Stimulated activated CD8-positive, alpha-beta memory T cell treated with anti-CD3 and anti-CD28 coated beads, Interleukin-7, amount 100 ng/mL, for 1 hour (primary cell): ENCODE measurements at places on chromosomes 6 and 20.

DNA sequence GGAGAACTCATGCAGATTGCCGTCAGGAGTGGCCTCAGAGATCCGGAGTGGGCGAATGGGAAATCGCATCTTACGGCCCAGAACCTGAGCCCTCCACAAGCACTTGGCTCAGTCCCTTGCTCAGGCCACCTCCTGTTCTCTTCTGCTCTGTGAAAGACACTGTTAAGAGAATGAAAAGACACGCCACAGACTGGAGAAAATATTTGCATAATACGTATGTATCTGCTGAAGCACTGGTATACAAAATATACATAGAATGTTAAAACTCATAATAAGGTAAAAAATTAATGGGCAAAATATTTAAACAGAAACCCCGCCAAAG is 838 bp upstream of the POM121L2 start:
- no peak for DNase-seq

GRCh38 chr6:66851930-66852329 is 1144.9 kb upstream of the EYS start:
- no peak for DNase-seq

GRCh38 chr20:17710379-17711266 is 10.9 kb downstream of the BANF2 start:
- no peak for DNase-seq

DNA sequence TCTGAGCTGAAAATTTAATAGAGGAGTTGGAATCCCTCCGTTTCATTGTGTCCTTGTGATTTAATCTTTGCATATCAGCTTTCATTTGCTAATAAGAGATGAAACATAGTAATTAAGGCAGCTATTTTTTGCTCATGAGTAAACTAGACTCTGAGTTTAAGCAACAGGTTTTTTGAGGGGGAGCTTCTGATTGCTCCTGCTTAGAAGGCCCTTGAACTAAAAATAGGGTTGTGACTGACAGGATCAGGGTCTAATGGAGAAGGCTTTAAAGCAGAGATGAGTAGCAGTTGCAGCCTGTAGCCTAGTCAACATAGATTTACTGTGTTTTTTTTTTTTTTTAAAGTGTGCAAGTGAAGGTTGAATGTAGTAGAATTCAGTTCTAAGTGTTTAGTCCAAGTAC is 17.4 kb downstream of the HSF2 start:
- DNase-seq, result no peak

GRCh38 chr20:38890497-38890818 is 35.8 kb upstream of the FAM83D start:
- no peak for DNase-seq

GRCh38 chr6:129857838-129858237 is 3.3 kb downstream of the TMEM244 start:
- no peak for DNase-seq

- no peak for DNase-seq
Observed at GRCh38 chr6:16670617-16671051, 90.6 kb downstream of the ATXN1 start.

- no peak for DNase-seq
Observed at GRCh38 chr6:134077301-134077700, 24.9 kb upstream of the SLC2A12 start.

DNA sequence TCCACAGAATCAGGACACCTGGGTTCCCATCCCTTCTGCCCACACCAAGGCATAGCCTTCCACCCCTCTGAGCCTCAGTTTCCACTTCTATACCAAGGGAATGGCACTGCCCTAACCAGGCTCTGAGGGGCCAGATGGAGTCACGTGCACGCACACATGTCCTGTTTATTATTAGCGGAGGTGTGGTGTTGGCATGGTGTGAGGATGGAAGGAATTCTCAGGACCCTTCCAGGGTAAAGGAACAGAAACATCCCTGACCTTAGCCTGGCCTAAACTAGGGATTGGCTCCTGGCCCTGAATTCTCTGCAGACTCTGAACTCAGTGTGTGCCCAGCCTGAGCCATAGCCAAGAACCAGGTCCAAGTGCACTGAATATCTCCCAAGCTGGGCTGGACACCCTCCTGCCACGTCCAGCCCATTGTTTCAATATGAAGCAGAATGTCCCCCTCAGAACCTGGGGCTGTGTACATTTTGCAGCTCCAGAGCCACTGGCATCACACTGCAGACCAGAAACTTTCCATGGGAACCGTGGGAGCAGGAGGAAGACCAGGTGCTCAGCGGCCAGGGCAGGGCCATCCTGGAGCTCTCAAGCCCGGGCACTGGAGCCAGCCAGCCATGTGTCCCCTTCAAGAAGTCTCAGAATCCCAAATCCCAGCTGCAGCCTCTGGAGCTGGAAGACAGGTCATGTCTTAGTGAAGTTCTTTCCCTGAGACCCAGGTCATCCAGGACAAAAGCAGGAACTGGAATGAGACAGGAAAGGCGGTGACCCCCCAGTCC is 208.4 kb downstream of the ANKRD60 start:
- DNase-seq, result no peak

DNA sequence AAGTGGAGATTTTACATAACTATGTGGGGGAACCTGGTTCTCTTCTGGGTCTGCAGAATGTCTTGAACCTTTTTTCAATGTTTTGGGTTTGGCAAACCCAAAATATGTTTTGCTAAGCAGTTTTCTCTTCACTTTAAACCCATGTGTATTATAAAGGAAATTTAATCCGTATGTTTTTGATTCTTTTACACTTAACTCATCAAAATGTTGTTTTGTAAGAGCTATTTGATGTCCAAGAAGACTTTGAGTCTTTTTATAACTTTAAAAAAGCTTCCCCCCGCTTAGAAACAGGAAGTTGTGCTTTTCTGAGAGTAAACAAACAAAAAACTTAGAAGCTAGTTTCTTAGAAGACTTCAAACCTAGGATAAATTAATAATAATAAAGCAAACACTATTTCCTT is 81.9 kb upstream of the CEP162 start:
- DNase-seq, result no peak

GRCh38 chr6:134539865-134540323 is 222.0 kb upstream of the SGK1 start:
- DNase-seq, result no peak

DNA sequence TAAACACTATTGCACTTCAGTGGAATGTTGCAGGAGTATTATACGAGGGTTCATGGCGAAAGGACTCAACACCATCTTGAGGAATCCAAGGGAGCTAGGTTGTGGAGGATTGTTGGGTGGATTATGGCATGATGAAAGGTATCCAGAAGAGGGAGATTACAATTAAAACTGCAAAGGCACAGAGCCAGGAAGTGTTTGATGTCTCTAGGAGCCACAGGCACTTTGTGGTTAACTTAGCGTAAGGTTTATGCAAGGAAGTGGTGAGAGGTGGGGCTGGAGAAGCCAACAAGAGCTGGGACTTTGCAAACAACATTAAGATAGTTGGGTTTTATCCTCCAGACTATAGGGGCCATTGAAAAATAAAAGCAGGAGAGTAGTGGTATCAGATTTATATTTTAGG is 86.6 kb upstream of the TPD52L1 start:
- DNase-seq, result no peak

DNA sequence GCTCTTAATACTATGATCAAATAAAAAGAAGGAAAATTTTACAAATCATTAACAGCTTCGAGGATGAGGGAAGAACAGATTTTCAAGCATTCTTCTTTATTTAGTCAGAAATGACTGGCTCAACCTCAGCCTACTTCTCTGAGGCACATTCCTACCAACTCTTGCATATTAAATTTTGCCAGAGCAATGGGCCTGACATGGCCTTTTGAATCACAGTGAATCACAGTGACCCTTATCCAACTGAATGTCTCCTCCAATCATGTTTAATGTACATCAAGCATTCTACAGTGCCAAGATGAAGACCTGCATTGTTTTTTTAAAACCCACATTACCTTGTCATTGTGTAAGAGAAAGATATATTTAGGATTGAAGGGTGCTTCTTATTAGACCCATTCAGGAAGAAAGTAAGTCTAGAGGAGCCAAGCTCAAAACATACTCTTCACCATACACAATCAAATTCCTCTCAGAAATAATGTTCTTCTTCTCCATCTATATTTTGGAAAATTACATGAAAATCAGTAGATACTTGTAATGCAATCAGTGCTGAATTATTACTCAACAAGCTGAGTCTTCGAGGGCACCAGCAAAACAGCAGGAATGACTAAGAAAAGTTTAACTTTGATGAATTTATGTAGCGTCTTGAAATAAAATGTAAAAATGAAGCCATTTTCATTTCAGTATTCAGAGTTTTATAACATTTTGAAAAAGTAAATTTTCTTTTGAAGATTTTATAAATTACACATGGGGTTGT is 44.1 kb upstream of the MOXD1 start:
- DNase-seq, result no peak

DNA sequence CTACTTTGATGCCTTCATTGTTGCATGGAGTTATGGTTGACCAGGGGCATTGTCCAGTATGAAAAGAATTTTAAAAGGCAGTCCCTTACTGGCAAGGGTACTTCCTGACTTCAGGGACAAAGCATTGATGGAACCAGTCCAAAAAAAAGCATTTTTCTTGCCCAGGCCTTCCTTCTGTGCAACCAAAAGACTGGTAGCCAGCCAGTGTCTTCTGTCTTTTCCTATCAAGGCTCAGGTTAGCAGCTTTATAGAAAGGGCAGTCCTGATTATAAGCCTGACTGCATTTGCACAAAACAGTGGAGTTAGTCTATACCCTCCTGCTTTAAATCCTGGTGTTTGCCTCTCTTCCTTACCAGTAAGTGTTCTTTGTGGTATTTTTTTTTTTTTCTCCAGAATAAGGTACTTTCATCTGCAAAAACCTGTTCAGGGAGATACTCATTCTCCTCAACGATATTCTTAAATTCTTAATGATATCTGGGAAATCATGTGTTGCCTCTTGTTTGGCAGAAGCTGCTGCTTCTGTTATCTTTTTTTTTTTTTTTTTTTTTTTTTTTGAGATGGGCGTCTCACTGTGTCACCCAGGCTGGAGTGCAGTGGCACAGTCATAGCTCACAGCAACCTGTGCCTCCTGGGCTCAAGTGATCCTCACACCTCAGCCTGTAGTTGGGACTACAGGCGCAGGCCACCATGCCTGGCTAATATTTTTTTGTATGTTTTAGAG is 33.9 kb downstream of the SCAF8 start:
- DNase-seq, result no peak

DNA sequence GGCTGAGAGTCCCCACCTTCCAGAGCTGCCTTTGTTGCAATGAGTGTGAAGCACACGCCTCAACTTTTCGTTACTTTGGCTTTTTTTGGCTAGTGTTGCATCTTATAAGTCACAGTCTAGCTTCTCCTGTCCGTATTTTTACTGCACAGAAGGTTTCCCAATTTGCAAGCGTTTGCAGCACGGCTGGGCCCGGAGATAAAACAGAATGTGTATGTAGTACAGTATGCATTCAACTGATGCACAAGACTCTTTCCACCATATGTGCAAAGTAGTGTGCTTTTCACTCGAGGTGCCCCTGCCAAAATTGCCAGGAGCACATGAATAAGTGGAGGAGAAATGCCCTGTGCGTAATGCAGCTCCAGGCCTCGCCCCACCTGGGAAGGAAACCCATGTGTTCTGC is 79.6 kb downstream of the SOBP start:
- DNase-seq, result no peak

GRCh38 chr20:31835977-31836852 is 9.2 kb downstream of the FOXS1 start:
- DNase-seq, result no peak

DNA sequence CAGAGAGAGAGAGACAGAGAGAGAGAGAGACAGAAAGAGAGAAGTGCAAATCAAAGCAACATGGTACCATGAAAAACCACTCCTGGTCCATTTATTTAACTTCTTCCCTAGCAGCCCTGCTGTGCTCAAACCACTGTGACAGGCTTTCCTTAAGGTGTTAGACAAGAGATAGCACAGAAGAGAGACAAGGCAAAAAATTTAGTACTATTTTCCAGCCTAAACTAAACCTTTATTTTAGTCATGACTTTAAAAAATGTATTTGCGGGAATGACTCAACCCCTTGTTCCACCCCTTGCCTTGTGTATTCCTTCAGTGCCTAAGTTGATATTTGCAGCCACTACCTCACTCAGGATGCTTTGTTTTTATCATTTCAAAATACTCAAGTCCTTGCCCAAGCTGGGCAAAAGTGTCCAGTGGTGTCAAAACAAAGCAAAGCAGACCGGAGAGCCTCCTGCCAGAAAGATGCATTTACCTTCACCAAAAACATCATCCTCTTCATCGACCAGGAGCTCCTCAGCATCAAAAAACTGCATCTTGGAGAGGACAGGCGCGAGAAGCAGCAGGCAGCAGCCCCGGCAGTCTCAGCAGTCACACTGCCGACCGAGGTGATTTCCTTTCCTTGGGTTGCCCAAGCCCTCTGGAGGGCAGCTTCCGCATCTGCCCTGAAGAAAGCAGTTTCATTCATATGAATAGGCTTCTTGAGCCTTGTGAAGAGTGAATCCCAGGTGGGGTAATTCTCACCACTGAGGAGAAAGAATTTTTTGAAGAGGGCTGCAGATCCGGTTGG is at the start of gene RIPOR2:
Gene RIPOR2 (minus strand): TSS at position 595 of the 787 bp plus-strand sequence. CDS start 62 bp downstream, at position 533.
- DNase-seq, result peak; percentile 45

DNA sequence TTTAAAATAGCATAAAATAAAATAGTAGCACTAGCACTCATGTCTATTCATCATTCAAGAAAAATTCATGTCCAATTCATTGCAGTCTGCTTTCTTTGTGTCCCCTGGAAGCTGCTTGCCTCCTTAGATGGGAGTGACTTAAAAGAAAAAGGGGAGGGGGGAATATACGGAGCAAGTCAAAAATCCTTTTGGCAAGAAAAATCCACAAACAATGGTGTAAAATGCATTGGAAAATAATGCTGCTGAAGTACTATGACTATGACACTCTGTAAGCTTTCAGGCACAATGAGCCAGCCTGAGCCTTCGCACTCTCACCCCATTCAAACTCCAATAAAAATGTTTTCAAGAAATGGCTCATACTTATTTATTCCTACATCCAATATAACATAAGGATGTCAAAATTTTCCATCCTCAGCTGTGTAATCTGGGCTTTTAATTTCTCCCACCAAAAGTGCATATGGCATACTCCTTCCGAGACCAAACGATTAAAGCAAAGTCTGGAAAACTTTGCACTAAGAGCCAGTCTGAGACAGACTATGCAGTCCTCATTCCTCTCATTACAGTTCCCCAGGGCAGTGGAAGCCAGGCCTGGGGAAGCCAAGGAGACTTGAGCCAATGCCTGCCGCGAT is 790 bp downstream of the NEDD9 start:
- no peak for DNase-seq

GRCh38 chr6:17985934-17986655 is 1.3 kb downstream of the KIF13A start:
- no peak for DNase-seq

DNA sequence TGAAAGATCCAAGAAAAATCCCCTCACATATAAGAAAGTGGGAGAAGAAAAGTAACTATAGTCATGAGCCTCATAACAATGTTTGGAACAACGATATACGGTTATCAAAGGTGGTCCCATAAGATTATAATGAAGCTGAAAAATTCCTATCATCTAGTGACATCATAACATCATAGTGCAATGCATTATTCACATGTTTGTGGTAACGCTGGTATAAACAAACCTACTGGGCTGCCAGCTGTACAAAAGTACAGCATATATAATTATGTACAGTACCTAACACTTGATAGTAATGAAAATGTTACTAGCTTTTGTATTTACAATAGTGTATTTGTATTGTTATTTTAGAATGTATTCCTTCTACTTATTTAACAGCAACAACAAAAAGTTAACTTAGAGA is 240.7 kb downstream of the RNGTT start:
- DNase-seq, result no peak
